ENCODE measurements at places on chromosomes 2 and 18. TPM values are rescaled to one million over a fixed set of nuclear protein-coding genes. Genes with fewer than 3 reads are reported as not detected.

DNA sequence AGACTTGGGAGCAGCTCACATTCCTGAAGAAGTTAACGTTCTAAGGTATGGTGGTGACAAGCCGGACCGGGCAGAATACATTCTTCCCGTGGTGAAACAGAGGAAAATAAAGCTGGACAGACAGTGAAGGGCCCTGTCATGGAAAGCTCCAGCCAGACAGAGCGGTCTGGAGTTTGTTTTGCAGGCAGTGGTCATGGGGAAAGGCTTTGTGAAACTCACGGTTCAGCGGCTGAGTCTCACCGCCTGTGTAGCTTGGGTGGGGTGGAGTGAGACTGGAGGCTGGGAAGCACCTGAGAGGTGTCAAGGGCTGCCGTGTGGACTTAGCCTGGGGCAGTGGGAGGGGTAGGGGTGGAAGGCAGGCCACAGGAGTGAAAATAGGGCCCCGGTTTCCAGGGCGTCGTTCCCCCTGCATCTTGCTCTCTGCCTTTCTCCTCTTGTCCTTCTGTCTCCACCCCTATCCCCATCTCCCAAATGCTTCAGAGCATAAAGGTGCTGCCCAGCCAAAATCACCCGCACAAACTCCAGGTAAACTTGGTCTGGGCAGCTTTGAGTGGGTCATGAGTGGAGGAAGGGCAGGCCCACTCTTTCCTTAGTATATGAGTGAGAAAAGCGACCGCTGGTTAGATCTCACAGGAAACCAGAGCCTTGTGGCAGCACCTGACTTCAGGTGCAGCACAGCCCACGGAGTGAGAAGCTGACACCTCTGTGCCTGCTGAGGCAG, 11.4 kb upstream of the SLC20A1 start:
- DNase-seq: no peak

GRCh38 chr18:53489266-53489665, 735.2 kb downstream of the MBD2 start:
- DNase-seq: no peak

DNA sequence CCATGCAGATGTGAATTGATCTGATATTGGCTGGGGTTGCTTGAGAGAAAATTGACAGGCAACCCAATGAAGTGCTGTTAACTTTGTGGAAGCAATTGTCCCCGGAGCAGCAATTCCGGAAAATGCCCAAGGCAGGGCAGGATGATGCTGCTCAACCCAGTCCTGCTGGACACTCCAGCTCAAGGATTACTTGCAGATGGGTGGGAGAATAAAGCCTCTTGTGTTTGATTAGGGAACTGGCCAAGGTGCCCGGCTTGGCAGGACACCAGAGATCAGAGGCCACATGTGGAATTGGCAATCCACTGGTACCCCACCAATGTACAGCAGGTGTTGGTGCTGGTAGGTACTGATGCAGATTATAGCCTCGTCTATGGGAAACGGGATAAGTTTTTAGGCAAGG, 12.3 kb upstream of the C2orf42 start:
- DNase-seq: no peak

Gene FOXD4L1
- 0.48 TPM for total RNA-seq

DNA sequence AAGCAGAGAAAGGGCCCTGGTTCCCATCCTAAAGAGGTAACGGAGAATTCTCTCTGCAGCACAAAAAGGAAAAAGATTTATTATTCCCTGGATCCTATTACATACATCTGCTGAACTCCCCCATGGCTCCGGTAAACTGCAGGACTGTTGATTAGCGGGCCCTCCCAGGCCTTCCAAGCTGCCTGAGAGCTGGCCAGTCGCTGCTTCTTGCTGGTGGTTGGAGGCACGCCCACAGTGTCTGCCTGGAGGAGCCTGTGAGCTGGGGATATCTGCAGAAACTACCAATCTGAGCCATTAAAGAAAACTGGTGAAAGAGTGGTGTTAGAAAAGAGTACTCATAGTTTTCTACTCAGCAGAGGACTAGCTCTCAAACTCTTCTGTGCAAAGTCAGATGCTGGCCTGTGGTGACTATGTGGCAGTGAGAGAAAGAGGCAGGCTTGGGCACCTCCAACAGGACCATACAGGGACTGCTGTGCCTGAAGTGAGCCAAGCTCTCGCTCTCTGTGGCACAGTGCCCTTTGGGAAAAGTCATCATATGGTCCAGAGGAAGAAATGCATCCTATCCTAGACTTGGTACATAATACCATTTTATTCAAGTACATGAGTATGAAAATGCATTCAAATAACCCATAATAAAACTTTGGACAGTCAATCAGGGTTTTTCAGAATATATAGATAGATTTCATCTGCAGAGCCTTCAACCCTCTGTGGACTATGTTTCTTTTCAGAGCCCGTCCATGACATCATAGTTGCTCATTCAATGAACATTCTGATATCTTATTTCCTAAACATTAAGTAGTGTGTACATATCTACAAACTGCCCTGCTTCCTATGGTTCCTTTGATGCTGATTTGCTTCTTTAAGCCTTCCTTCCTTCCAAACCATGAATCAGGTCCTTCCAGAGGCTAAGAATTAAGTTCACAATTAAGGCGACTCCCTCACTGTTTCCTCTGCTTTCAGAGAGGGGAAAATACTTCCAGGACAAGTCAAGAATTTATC, 242.0 kb upstream of the LYPD1 start:
- DNase-seq: no peak

GRCh38 chr2:207921606-207922005, 103.7 kb downstream of the PLEKHM3 start:
- DNase-seq: no peak

Gene SUMO1
- 131 TPM for total RNA-seq

GRCh38 chr2:97936199-97936598, 59.5 kb downstream of the TMEM131 start:
- DNase-seq: peak; percentile 16

Gene CPLX4
- not detected for total RNA-seq

DNA sequence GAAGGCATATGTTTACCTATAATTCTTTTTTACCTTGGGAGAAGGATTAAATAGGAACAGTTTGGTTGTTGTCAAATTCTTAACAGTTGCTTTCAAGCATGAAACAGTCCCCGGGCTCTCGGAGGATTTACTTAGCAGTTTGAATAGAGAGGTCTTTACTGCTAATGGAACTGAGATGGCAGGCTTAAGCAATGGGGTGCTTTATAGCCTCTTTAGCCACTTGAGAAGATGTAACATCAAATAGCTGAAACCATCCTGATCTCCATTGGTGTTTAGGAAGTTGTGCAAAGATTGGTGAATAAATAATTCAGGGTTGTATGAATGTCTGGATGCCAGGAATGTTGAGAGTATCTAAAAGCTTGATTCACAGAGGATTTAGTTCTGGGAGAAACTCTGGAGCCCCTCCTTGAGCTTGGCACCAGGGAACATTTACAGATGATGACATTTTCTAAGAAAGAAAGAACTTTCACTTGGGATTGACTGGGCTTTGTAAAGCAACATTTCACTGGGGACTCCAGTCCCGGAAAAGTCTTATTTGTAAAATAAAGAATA, 51.9 kb downstream of the PTPRM start:
- no peak for DNase-seq

DNA sequence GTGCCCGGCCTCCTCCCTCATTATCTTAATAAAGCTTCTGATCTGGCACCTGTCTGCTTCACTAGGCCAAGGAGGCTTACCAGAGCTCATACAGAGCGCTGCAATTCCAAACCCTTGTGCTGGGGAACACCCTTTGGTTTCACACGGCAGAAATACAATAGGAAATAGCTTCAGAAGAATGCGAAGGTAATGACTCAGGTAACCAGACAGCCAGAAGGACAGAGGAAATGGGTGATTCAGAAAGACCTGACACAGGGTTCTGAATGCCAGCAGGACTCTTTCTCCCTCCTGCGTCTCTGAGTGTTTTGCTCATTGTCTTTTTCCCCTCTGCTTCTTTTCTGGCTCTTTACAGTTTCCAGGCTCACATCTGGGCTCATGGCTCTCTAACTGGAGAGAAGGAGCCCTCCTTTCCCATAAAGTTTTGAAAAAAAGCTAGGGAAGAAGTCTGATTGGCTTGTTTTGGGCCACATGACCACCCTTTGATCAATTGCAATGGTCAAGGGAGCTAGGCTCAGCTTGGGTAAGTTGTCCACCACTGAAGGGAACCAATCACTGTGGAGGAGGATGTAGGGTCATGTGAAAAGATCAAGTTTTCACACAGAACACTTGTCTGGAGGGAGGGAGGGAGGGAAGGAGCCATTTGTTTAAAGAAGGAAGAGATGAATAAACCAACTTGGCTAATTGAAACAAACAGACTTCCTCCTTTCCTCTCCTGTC, 90.5 kb upstream of the UPP2 start:
- DNase-seq: no peak

Gene KCNE4
- 0.72 TPM for total RNA-seq

- DNase-seq: no peak
Measured at GRCh38 chr2:215066124-215066523, 72.3 kb downstream of the ABCA12 start.

Gene ASB18
- total RNA-seq: not detected
